ENCODE measurements at places on chromosomes 2 and 18.
A peak's percentile ranks its signal among the peaks of the same experiment; 100 is the strongest.

- peak; percentile 75 for DNase-seq
These were observed 42.6 kb downstream of the PXDN start for GRCh38 chr2:1701556-1702185.

GRCh38 chr2:74390606-74391005, 10.5 kb upstream of the DCTN1 start:
- DNase-seq = no peak

- DNase-seq = peak; percentile 71
These were observed 63.0 kb downstream of the STK25 start for GRCh38 chr2:241445426-241445825.

GRCh38 chr2:143686585-143687164, 557.5 kb downstream of the ARHGAP15 start:
- no peak for DNase-seq

DNA sequence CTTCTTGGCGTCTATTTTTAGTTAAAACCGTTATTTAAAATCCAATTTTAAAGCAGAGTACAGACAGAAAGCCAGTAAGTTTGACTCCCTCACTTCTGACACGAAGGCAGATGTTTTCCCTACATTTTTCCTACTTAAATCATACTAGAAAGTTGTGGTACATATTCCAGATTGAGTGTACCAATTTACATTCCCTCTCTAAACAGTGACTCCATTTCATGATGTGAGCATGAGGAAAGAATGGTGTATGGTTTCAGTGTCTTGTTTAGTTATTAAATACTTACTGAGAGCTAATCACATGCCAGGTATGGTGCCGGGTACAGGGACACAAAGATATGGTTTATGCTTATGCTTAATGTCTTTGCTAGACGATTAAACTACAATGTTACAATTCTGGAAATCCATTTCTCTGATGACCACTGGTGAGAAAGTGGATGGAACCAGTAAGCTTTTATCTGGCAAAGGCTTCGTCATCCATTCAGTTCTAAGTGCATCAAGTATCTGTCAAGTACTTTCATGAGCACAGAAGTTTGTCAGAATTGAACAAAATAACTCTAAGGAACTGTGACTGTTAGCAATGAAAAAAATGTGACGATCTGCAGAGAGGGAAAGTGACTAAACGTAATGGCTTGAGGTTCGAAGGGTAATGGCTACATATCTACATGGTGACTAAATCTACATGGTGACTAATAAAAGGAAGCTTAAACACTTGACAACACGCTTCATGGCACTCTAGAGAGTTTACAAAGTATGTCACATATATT, 25.7 kb downstream of the MAP4K3 start:
- no peak for DNase-seq

DNA sequence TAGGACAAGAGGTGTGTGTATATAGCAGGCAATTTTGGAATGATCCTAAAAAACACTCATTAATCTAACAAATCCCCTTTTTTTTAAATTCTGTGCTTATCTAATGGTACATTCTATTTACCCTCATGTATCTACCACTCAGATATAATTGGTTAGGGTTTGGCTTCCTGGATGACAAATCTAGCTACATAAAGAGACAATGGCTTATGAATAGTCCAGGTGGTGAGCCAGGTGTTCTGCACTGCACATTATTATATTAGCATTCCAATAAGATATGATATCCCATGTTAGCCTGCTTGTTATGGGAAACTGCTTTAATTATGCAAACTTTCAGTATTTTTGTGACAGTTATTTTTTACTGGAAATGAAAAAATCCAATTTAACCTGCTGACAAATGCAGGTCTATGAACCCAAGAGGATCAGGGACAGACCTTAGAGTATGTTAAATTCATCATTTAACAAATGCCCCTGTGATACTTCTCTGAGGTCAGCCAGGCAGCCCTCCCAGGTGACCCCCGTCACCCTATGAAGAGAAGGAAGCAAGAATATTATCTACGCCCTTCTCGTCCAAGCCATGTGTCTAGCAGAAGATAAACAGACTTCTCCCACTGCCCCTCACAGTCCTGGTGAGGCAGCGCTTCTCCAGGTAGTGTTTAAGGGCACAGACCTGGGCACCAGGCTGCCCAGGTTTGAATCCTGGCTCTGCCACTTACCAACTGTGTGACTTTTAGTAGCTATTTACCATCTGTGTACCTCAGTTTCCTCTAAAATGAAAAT, 83.0 kb downstream of the ADD2 start:
- DNase-seq = no peak
